ENCODE measurements at places on chromosomes 3 and 15. TPM values are rescaled to one million over a fixed set of nuclear protein-coding genes. Genes with fewer than 3 reads are reported as not detected.

The MEGF11 gene
- not detected for total RNA-seq

The MFGE8 gene
- 911 TPM for total RNA-seq

The DUOXA2 gene
- not detected for total RNA-seq

The CCR8 gene
- not detected for total RNA-seq

The GPR87 gene
- not detected for total RNA-seq

The ARID3B gene
- 2.1 TPM for total RNA-seq

The GRAMD2A gene
- total RNA-seq = not detected

The SPG11 gene
- 28.8 TPM for total RNA-seq

The THBS1 gene
- 8,191 TPM for total RNA-seq

The CASR gene
- not detected for total RNA-seq

The ALDH1A2 gene
- not detected for total RNA-seq

The ADCY5 gene
- 0.18 TPM for total RNA-seq

The IL12A gene
- total RNA-seq = 3.0 TPM

The CLDN16 gene
- total RNA-seq = 0.40 TPM

The CYP8B1 gene
- not detected for total RNA-seq

The GALNT15 gene
- total RNA-seq = 6.5 TPM
